Sigmoid colon (tissue), 7 donors: ENCODE measurements at places on chromosomes 1 and 21.

- peak; percentile 53 for DNase-seq
Observed at GRCh38 chr1:17186216-17186909, 18.6 kb upstream of the PADI1 start.

DNA sequence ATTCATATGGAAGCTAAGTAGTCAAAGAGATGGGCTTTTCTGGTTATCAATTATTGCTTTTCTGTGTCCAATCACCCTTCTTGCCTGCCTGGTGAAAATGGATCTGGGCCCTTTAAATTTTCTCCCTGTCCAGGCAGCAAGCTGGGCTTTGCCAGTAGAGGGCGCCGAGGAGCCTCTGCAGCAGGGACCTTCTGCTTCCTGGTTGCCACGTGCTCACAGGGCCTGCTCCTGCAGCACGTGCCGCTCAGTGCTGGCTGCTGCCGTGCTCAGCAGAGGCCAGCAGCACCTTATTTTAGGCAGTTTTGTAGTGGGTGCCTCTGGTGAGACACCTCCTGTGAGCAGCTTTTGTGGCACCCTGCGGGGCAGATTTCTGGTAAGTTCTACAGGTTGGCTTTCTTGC lies 4.0 kb downstream of the ACTL8 start:
- no peak for DNase-seq

- DNase-seq = no peak
Observed at GRCh38 chr1:22635436-22635835, 992 bp upstream of the C1QA start.

DNA sequence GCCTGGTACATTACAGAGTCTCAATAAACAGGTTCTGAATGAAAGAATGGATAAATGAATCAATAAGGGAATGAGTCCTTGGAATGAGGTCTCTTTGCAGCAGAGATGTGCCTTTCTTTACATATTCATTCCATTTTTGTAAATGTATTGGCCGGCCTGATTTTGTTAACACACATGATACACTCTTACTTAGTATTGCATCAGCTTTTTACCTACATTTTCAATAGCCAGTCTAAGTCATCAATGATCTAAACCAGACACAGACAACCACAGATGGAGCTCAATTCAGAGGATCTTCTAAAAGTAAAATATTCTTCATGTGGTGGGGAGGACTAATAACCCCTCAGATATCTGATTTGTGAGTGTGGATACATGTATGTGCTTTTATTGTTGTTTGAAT lies 653.1 kb downstream of the LMO4 start:
- no peak for DNase-seq

DNA sequence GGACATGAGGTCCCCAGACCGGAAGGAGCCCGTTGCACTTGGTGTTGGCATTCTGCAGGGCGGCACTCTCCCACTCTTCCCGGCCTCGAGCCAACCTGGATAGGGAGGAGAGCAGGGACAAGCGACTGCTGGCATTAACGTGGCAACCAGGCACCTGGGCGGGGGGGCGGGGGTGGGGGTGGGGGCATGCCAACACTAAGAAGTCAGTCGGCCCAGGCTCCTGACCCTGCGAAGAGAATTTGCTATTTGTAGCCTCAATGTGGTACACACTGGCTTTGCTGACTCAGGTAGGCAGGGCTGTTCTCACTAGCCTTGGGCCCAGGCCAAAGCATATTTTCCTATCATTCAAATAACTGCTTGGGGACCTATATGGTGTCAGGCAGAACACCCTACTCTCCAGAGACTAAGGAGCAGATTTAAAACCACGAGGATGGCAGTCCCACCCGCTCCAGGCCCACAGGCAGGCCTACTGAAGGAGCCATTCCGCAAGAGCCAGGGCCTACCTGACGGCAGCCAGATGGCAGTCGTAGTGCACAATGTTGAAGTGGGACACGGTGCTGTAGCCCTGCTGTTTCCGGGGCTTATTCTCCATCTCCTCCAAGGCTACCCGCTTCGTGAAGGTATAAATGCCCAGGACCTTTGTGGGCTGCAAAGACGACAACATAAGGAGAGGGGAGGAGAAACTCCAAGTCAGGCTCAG lies 123.7 kb downstream of the UBR4 start:
- no peak for DNase-seq

GRCh38 chr21:44397431-44398031 lies 44.1 kb downstream of the TRPM2 start:
- DNase-seq = no peak

GRCh38 chr1:245015031-245015430 lies 139.8 kb upstream of the KIF26B start:
- DNase-seq = no peak

DNA sequence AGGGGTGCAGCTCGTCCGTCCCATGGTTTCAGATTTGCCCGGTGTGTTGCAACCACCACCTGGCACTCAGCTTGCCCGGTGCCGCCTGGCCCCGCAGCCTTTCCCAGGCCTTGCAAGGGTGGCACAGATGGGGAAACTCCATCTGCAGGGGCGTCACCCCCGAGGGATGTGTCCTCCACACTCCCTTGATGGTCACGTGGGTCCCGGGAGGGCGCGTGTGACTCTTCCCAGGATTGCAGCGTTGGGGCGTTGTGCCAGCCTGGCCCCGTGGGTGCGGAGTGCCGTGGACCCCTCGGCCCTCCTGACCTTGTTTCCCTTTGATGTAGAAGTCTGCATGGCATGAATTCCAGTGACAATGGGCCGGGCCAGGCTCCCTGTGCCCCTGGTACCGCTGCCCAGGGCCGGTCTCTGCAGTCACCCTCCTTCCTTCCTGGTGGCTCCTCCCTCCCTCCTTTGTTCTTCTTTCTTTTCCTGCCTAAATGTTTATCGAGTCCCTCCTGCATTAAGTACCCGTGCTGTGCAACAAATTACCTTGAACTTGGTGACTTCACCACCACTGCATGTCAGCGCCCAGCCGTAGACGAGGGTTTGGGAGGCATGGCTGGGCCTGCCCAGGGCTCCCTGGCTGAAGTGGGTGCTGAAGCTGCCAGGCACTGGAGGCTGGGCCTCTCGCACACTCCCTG lies 22.9 kb downstream of the RRP1 start:
- DNase-seq = no peak

DNA sequence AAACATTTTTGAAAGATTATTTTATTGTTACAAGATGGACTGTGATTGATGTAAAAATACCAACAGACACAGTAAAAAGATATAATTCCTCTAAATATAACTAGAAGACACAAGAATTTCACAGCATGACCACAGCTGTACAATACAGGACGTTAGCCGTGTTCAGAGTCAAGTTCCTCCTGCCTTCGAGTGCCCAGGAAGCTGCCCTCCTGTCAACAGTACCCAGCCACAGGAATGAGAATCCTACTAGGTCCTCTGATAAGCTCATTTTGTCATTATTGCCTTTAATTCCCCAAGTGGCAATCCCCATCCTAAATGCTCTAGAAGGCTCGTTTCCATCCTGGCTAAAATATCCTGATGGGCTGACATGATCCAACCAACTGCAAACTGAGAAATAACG lies 16.4 kb upstream of the CAPN2 start:
- DNase-seq = no peak

- no peak for DNase-seq
Observed at GRCh38 chr1:55217226-55217986, 2.2 kb upstream of the USP24 start.

GRCh38 chr1:159955456-159955855 lies 1.4 kb upstream of the SLAMF9 start:
- no peak for DNase-seq

GRCh38 chr1:11874258-11874562 lies 15.5 kb upstream of the NPPB start:
- DNase-seq = no peak

DNA sequence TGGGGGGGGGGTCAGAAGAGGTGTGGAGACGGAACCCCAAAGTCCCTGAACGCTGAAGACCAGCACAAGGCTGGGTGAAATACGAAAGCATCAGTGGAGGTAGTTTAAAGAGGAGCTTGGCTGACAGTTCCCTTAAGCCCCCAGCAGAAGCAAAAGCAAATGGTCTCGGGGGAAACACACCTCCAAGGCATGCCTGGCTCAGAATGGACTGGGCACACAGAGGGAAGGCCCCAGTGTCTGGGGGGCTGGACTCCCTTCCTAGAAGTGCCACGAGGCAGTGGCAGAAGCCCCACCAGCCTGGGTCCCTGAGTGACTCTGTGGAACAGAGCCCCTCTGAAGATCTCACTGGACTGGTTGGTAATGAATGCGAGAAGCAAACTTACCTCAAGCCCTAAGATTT lies 43.9 kb downstream of the UBE2G2 start:
- DNase-seq = no peak

DNA sequence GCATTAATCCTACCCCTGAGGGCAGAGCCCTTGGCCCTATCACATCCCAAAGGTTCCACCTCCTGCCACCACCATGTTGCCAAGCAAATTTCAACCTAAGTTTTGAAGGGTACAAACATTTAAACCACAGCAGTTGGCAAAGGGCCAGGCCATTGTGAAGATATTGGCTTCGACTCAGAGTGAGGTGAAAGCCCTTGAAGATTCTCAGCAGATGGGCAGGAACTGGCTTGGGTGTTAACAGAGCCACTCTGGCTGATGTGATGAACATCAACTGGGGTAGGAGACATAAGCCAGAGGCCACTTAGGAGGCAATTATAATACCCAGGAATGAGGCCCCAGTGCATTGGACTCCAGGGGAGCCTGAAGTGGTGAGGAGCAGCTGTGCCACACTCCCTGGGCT lies 207.7 kb upstream of the KAZN start:
- no peak for DNase-seq
